ENCODE measurements at places on chromosomes 2 and 18.

GRCh38 chr18:6280211-6280743 is 134.4 kb downstream of the L3MBTL4 start:
- no peak for DNase-seq

DNA sequence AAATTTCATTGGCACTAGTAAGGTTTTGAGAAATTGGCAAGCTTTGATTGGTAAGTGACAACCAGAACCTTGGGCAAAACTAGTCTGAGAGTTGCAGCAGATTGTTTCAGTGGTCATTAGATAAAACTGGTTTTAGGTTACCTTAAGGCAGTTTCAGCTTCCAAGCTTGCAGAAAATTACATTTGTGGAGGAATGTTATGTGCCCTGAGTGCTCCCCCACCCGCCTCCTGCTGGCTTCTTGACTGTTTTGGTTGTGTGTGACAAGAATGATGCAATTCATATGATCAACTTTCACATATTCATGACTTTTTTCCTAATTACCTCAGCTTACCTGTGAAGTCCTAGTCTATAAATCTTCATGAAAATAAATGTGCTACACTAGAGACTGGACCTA is 599.5 kb upstream of the ZNF804A start:
- DNase-seq: no peak

- DNase-seq: no peak
Observed at GRCh38 chr18:23257686-23258565, 122.6 kb downstream of the CABLES1 start.

- no peak for DNase-seq
Observed at GRCh38 chr2:208092093-208092832, 32.1 kb downstream of the CRYGD start.

- no peak for DNase-seq
Observed at GRCh38 chr18:22069916-22070315, 99.5 kb upstream of the GATA6 start.

- no peak for DNase-seq
Observed at GRCh38 chr2:132439703-132440398, 23.2 kb downstream of the GPR39 start.

- no peak for DNase-seq
Observed at GRCh38 chr2:23249348-23249747, 135.6 kb upstream of the KLHL29 start.

Data from T-helper 2 cell treated with Interferon-gamma antibody and Interleukin-4, amounts not matched to agents 5 μg/mL and 100 μg/mL, for 36 hours (primary cell).